ENCODE measurements at places on chromosomes 4 and X.
A peak's percentile ranks its signal among the peaks of the same experiment; 100 is the strongest.

DNA sequence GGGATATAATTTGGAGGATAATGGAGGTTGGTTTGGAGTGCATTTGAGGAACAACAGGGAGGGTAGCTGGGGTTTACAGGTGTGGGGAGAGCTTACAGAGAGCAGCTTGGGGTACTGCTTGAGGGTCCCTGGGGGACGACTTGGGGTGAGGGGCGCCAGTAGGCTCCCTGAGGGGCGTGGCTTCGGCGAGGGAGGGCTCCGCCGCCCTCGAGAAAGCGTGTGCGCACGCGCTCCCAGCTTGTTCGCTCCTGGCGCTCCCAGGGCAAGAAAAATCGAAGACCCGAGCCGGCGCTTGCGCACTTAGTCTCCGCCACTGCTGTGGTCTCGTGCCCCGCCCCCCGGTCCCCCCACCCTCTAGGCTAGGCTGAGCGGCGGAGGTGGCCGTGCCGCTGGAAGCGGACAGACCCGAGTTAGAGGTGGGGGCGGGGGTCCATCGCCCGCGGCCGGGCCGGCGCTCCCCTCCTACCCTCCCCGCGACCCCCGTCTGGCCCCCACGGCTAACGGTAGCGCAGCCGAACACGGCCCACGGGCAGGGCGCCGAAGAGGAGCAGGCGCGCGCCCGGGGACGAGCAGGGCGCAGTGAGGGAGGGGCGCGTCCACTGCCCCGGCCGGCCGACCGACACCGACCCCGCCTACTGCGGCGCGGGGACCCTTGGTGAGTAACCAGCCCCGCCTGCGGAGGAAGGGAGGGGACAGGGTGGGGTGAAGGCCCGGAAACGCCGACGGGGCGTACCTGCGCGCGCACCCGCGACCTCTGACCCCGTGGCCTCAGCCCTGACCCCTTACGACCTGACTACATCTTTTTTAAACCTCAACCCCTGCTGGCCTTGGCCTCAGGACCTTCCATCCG lies 5.4 kb upstream of the CCDC120 start:
- peak; percentile 59 for DNase-seq

GRCh38 chr4:81482326-81482725 lies 10.6 kb upstream of the RASGEF1B start:
- DNase-seq, result no peak

- DNase-seq, result no peak
Observed at GRCh38 chr4:1464581-1465171, 58.4 kb upstream of the NKX1-1 start.

DNA sequence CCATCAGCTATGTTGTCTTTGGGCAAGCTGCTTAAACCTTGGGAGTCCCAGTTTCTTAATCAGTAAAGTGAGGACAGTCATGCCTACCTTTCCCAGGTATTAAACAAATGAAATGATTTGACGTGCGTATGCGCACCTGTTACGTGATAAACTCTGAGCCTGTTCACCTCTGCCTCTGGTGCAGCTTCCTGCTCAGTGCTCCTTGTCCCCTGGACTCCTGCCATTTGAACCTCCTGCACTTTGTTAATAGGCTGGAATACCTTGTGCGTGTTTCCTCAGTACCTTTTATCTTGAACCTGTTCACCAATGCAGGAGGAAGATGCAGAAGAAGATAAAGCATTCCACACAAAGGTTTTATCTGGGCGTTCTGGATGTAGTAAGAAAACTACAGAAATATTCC lies 211.9 kb downstream of the CEP135 start:
- no peak for DNase-seq

- DNase-seq, result peak; percentile 73
Observed at GRCh38 chr4:162891788-162892707, 274.6 kb downstream of the NAF1 start.

GRCh38 chr4:48483006-48483776 lies at the start of gene SLC10A4:
TSS of gene SLC10A4 (plus strand) at chr4:48483343. CDS start at chr4:48483562, 219 bp downstream.
- DNase-seq, result peak; percentile 11

DNA sequence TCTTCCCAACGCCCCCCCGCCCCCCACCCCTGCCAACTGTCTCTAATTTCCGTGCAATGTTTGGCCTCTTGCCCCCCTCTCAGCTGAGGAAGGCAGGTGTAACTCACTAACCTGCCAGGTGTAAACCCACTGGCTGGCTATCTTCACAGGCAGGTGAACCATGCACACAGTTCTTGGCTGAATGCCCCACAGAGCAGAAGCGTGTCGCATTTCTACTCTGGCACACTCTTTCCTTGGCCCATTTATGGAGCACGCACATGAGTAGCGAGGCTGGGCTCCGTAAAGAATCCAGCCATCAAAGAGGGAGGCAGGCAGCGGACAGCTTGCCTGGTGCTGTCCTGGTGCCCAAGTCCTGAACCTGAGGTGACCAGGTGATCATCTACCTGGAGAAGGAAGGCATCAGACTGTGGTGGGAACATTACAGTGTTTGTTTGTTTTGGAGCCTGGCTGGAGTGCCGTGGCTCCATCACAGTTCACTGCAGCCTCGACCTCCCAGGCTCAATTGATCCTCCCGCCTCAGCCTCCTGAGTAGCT lies 39.2 kb upstream of the CRMP1 start:
- no peak for DNase-seq

GRCh38 chr4:94228493-94229216 lies 21.0 kb downstream of the SMARCAD1 start:
- no peak for DNase-seq

DNA sequence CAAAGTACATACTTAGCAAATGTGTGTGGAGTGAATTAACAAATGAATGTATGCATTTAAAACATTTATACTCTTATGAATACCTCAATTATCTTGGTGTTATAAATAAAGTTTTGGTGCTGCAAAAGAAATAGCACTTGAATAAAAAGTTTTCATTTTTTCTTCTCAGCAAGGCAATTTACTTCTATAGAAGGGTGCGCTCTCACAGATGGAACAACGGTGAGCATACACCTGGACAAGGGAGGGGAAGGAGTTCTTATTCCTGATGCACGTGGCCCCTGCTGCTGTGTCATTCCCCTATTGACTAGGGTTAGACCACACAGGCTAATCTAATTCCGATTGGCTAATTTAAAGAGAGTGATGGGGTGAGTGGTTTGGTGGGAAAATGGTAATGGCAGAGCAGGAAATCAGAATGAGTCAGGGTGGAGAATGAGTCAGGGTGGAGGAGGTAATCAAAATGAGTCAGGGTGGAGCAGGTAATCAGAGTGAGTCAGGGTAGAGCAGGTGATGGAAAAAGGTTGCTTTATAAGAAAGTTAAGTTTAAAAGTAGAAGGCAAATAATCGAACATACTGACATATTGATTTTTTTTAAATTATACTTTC lies 28.2 kb upstream of the PGK1 start:
- no peak for DNase-seq

- no peak for DNase-seq
Observed at GRCh38 chr4:181528570-181529184, 714.5 kb upstream of the TENM3 start.

DNA sequence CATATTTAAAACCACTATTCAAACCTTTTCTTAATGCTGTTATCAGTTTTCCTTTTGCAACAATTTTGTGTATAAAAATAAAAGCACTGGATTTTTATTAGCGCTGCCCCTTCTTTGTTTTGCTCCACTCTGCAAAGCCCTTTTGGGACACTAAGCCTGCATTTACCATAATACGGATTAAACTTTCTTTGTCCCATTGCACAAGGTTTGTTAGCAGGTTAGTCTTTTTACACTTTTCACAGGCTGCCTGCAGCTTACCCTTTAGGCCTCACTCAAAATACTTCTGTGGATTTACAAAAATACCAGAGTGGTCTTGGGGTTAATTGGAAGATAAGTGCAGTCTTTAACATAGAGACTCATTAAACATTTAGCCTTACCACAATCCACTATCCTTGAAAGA lies 35.7 kb upstream of the MAB21L2 start:
- DNase-seq, result no peak

DNA sequence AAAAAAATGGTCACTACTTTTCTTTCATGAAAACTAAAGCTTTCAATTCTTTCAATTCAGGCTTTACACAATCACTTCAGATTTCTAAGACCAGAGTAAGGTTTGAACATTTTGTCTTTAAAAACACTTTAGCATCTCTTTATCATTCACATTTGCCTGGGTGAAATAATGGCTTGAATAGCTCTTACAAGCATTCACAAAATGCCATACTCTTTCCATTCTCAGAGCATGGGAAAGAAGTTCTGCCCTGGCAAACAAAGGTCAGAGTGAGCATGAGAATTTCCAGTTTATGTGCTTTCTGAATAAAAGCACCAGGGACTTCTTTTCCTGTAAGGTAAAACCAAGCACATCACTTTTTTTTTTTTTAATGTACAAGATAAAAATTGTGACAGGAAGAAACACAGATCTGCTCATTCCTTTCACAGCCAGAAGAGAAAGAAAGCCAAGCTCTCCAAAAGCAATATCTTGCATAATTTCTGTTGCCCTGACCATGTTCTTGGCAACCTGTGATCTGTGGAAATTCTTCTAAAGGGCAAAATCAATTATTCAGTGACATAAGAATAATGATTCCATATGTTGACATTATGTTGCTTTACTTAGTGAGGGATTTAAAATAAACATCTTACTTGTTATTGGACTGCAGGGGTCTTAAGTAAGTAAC lies 64.8 kb downstream of the CD40LG start:
- DNase-seq, result no peak

DNA sequence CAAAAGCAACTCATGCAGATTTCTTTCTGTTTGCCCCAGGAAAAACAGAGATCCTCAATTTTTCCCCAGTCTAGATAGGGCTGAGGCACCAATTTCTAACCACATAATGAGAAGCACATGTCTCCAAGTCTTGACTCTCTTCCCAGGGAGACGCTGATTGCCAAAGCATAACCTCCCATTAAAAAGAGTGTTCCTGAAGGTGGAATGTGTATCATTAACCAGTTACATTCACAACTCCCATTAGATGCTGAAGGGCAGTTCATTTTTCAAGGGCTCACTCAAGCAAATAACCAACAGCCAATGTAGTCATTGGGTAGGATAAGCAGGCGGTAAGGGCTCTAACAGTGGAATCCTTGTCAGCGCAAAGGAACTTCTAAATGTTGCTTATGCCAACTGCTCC lies 27.5 kb downstream of the TMEM47 start:
- DNase-seq, result no peak

GRCh38 chr4:32106767-32107166 lies 1386.6 kb downstream of the PCDH7 start:
- no peak for DNase-seq

GRCh38 chr4:169662206-169662605 lies 41.8 kb downstream of the CLCN3 start:
- no peak for DNase-seq

DNA sequence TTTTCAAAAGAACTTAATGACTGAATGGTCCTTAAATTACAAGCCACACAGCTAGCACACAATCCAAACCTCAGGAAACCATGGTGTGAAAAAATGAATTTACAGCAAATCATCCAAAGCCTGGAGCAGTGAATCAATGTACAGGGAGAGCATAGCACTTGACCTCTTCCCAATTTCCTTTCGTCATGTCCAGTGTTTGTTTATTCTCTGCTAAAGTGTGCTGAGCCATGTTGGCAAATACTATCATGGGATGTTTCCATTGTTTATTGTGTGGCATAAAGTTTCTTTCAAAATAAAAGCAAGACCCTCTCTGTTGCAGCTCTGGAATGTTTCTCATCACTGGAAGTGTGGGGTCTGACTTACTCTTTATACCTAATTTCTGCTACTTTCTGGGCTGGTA lies 25.4 kb upstream of the FAM47B start:
- DNase-seq, result no peak

DNA sequence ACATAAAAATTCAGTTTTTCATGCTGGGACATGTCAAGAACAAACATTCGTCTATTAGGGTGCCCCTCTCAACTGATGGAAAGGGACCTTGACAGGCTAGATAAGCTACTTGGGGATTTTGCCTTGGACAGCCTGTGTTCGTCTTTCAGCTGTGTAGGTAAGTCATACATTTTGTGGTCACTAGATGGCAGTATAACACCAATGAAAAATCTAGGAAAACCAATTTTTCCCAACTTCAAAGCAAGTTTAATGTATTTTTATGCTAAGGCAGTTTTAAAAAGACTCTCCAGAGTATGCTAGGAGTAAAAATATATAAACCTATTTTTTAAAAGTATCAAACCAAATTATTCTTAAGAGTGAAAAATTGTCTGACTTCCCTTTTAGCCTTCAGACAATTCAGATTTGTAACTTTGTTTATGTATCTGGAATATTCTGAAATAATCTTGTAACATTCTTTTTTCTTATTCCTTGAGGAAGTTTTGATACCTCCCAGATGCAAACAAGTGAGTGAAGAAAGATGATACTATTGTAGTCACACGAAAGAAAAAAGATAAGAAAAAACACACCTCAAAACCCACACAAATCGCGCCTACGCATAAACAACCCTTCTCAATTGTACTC lies 158.3 kb downstream of the CPE start:
- no peak for DNase-seq

DNA sequence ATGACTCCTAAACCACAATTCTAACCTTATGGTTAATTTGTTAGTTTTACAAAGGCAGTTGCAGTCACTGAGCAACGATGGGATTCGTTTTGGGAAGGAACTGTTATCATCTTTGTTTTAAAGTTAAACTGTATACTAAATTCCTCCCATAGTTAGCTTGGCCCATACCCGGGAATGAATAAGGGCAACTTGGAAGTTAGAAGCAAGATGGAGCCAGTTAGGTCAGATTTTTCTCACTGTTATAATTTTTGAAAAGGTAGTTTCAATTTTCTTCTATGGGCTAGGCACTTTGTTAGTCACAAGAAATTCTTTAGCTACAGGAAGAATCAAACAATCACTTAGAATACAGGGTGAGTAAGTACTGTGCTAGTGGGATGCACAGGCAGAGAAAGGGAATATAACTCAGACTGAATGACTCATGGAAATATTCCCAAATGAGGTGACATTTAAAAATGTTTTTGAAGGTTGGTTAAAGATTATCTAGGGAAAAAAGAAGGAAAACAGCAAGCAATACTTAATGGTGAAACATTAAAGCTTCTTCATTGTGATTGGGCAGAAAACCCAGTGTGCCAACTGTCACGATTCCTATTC lies 153.6 kb downstream of the MAGEB17 start:
- no peak for DNase-seq

DNA sequence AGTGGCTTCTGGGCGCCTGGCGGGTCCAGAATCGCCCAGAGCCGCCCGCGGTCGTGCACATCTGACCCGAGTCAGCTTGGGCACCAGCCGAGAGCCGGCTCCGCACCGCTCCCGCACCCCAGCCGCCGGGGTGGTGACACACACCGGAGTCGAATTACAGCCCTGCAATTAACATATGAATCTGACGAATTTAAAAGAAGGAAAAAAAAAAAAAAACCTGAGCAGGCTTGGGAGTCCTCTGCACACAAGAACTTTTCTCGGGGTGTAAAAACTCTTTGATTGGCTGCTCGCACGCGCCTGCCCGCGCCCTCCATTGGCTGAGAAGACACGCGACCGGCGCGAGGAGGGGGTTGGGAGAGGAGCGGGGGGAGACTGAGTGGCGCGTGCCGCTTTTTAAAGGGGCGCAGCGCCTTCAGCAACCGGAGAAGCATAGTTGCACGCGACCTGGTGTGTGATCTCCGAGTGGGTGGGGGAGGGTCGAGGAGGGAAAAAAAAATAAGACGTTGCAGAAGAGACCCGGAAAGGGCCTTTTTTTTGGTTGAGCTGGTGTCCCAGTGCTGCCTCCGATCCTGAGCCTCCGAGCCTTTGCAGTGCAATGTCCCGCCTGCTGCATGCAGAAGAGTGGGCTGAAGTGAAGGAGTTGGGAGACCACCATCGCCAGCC lies at the start of gene ATOH1:
ATOH1 (plus strand) TSS at position 422 of the 663 bp plus-strand sequence; CDS start at position 596, 174 bp downstream.
- DNase-seq, result no peak

GRCh38 chr4:16072168-16072567 lies 11.7 kb downstream of the PROM1 start:
- no peak for DNase-seq
